HCT116 (cell line): ENCODE measurements at places on chromosomes 6 and 20. TPM values are rescaled to one million over a fixed set of nuclear protein-coding genes. Genes with fewer than 3 reads are reported as not detected.

The TNFRSF6B gene
- total RNA-seq: 147 TPM

The BTNL2 gene
- total RNA-seq: not detected

The CST4 gene
- not detected for total RNA-seq

The OPRM1 gene
- not detected for total RNA-seq

The LST1 gene
- 0.69 TPM for total RNA-seq

The STMND1 gene
- total RNA-seq: not detected

The ME1 gene
- 40.5 TPM for total RNA-seq

The GTSF1L gene
- total RNA-seq: not detected

The CD24 gene
- 7.3 TPM for total RNA-seq
